Chondrocyte (in vitro differentiated cells): ENCODE measurements at places on chromosomes 11 and 22. TPM values are rescaled to one million over a fixed set of nuclear protein-coding genes. Genes with fewer than 3 reads are reported as not detected.

The SC5D gene
- total RNA-seq: 38.9 to 53.4 TPM (median 47.6 TPM) in 3 replicates

GRCh38 chr11:120773501-120774031 is 250.3 kb upstream of the TBCEL start:
- no peak for DNase-seq

The ABTB2 gene
- 2.2 to 3.1 TPM (median 3.1 TPM) in 3 replicates for total RNA-seq

DNA sequence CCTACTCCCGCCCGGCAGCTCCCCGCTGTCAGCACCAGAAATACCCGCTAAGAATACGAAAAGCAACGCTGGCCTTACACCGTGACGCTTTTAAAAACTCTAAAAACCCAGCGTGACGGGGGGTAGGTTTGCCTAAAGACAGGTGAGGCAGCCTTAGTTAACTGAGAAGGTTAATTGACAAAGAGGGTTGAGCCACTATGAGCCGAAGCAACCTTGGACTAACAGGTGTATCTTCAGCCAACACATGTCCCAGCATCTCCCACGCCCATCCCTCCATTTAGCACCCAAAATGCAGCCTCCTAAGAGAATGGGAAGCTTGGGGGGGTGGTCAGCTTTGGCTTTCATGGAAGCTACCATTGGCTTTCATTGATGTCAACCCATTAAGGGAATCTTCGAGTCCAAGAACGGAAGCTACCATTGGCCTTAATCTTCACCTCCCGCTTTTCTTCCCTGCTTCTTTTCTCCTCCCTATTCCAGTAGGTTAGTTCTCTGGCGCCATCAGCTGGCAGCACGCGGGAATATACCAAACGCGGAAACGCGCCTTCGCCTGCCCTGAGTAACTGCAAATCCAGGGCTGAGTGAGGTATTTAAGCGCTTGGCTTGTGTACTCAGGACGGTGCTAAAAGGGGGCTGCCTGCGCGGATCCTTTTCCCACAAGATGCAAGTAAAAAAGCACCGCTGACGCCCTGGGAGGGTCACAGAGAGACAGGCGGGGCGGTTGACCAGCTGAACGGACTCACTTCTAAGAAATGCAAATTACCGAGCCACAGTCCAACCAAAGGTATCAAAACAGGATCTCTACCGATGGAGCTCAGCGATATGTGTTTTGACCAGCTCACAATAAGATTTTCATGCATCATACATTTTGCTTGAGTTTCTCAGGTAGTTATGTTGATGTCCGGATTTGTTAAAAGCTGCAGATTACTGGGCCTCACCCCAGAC is 38.5 kb upstream of the GLYATL1 start:
- DNase-seq: no peak

The ARVCF gene
- total RNA-seq: 15.2 to 24.2 TPM (median 21.5 TPM) in 3 replicates

The SCGB1C1 gene
- not detected in 3 replicates for total RNA-seq

DNA sequence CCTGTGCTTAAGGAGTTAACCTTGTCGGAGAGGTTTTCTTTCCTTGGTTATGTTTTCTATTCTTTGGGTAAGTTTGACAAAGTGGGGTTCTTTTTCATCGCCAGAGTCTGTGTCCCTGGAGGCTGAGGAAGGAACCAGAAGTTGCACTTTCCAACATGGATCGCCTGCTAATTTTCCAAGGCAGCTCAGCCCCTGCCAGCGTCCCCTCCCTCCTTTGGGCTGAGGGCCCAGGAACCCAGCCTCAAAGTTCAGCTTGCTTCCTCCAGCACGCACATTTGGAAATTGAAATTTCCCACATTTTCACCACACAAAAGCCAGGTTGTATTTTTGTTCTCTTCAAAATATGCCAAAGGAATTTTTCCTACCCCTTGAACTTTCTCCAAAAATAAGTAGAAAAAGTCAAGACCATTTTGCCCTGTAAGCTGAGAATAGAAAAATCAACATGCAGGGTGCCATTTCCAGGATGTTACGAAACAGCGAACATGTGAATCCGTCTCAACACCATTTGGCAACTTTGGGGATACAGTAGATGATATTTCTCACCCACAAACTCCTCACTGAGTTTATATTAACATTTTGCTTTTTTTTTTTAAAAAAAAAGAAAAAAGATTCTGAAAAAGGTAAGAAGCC is 343.5 kb downstream of the TENM4 start:
- no peak for DNase-seq

DNA sequence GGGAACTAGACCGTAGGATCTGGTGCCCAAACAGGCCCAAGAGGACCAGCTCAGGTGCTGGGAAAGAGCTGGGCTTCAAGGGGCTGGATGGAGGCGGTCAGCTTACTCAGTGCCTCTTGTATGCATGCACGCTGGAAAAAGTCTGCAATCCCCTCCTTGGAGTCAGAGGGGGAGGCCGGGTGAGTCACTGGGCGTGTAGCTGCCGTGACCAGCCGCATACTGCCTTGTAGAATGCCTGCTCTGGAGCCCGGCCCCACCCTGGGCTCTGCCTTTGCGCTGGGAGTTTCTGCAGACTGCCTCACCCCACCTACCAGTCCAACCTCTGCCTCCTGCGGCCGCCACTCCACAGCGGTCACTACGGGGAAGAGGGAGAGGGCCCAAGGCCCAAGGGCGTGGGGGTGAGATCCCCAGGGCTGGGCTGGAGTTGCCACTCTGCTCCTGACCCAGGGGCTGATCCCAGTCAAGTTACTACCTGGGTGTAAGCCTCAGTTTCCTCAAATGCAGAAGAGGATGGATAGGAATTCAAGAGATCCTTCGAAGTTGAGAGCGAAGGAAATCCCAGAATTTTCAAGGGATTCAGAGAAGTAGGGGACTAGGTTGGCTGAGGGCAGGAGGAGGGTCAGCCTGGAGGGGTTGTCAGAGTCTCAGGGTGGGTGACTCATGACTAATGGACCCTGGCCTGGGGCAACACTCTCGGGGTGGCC is 4.2 kb downstream of the MRGPRF start:
- peak; percentile 96 for DNase-seq

- peak; percentile 7 for DNase-seq
Measured at GRCh38 chr11:8281266-8281665, 17.6 kb upstream of the LMO1 start.

DNA sequence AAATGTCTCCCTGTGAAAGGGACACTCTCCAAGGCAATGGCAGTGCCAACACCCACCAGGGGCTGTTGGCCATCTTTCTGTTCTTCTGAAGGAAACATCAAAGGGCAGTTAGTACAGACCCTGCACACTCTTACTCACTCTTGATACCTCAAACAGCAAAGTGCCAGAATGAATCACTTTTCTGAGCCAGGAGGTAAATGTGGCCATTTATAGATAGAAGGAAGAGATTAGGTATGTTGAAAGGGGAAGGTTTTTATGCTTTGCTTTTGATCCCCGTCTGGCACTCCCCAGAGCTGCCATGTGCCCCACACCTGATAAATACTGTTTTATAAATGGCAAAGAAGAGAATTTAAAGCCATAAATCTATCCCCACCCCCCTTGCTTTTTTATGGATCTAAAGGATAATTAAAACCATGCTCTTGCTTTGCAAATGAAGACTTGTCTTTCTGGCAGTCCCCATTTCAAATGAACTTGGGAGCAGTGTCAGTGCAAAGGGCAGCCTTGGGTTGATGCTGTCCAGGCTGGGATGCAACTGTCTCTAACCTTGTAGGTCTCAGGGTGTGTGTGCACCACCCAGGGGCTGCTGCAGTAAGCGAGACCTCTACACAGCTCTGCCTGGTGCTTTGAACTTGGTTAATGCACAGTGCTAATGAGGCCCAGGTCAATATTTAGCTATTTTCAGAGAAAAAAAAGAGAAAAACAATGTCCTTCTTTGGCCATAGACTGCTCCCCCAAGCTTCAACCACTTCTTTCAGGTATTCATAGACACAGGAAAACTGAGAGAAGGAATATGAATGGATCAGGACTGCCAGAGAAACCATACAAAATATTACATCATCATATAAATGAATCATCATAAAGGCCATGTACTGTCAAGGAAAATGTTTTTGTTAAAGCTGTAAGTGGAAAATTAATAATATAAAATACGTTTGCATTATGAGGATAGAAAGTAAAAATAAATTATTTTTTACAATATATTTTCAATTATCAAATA is 207.5 kb downstream of the ETS1 start:
- DNase-seq: no peak

- DNase-seq: no peak
Measured at GRCh38 chr22:40002935-40003715, 8.4 kb downstream of the FAM83F start.

DNA sequence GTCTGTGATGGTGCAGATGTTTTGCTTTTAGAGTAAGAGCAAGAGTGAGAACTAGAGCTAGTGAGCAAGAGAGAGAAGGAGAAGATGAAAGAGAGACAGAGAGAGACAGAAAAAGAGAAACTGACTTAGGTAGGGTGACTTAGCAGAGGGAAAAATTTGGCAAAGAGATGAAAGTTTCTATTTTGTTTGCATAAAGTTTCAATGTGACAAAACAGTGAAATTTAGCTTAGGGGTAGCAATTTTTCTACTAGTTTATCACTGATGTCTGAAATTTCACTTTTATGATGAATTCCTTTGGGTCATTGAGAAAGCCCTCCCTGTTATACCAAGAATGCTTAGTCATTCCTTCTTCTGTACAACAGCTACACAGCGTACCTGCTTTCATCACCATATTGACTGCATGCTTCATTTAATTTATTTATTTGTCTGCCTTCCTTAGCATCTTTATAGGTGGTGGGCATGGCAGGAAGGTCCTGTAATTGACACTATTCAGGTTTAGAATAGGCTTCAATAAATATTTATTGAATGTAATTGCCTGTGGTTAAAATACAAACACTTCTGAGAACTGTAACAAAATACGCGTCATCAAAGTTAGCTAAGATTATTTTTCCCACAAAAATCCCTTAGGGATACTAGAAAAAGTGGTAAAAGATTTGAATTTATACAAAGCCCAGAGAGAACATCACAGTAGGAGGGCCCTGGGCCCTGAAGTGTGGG is 19.9 kb upstream of the CTSC start:
- no peak for DNase-seq

- DNase-seq: no peak
Measured at GRCh38 chr11:96293598-96294021, 49.4 kb downstream of the MAML2 start.

The DTX4 gene
- total RNA-seq: 3.1 to 4.4 TPM (median 3.4 TPM) in 3 replicates

The APOBEC3H gene
- not detected in 3 replicates for total RNA-seq

- no peak for DNase-seq
Measured at GRCh38 chr11:119335091-119335654, 846 bp downstream of the RNF26 start.

- DNase-seq: no peak
Measured at GRCh38 chr11:110479108-110480101, 49.7 kb downstream of the FDX1 start.

The OR52I2 gene
- total RNA-seq: not detected in 3 replicates
